ENCODE measurements at places on chromosomes 1 and 21. TPM values are rescaled to one million over a fixed set of nuclear protein-coding genes. Genes with fewer than 3 reads are reported as not detected.

TTC22 gene
- total RNA-seq, result 20.9 TPM

RORC gene
- 25.4 TPM for total RNA-seq

DNA sequence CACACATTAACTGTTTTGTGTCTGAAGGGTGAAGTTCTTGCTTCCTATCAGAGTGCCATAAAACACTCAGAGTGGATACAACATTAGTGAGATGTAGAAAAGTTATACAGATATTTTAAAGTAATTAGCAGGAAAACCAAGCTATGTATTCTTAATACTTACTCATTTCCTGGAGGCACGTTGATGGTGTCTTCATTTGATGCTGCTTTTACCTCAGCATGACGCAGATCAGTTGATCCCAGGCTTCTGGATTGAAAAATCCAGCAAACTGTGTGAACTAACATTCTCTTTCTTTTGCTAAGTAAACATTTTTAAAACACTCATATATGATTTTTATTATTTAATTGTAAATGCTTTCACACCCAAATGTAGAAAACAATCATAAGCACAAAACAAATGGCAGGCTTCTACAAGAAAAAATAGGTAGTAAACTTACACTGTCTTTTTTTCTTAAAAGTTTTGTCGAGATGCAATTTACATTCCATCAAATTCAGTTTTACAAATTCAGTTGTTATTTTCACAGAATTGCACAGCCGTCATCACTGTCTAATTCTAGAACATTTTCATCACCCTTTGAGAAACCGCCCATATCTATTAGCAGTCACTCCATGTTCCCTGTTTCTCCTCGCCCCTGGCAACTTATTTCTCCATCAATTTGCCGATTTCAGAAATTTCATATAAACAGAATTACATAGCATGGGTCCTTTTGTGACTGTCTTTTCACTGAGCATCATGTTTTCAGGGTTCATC is 198.9 kb downstream of the LRRC7 start:
- no peaks in the 10 kb centered on the region for H3K4me1 ChIP-seq
- no peaks in the 10 kb centered on the region for H3K36me3 ChIP-seq
- DNase-seq, result no peak

- H3K4me1 ChIP-seq, result peaks cover 74% of the 10 kb centered on the region
- H3K27ac ChIP-seq, result peak overlapping the region; percentile 84
- no peak overlapping the region for H3K4me3 ChIP-seq
These were observed 128.8 kb downstream of the MACF1 start for GRCh38 chr1:39333296-39333695.

DNA sequence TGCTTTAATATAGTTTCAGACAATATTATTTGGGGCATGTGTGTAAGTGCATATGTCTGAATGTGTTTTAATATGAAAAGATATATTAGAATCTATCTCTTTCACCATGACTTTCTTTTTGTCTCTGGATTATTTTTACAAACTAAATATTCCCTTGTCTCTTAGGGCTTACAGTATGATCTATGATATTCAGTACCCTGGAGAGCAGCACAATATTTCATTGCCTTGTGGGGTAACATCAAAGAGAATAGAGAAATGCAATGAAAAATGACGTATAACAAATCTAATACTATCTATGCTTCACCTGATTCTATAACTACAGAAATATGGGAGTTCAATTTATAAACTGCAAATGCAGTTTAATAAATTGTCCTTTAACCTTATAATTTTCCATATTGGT is 2084.5 kb downstream of the MRPL39 start:
- DNase-seq, result no peak
- no peaks in the 10 kb centered on the region for H3K4me1 ChIP-seq
- H3K27me3 ChIP-seq, result no peaks in the 10 kb centered on the region
- H3K4me3 ChIP-seq, result no peak overlapping the region

DCAF6 gene
- 27.1 TPM for total RNA-seq

GADD45A gene
- total RNA-seq, result 30.7 TPM

DNA sequence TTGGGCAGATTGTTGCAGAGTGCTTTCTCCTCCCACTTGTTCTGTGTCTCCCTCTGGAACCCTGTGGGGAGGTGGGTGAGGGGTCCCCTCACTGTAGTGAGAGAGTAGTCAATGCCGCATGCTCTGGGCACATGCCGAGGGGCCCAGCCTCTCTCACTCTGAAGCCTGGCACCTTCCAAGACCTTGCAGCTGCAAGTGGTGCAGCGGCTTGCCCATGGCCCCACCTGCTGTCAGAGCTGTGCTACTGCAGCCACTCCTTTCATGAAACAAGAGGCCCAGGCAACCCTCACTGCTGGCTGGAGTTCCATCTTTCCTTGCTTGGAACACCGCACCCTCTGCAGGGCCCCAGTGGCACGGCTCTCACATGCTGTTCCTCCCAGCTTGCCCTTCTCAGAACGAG is 58.4 kb upstream of the COL6A1 start:
- DNase-seq, result peak; percentile 49
- H3K27ac ChIP-seq, result no peak overlapping the region
- H3K4me1 ChIP-seq, result no peaks in the 10 kb centered on the region
- no peaks in the 10 kb centered on the region for H3K27me3 ChIP-seq

GRCh38 chr1:6691507-6691906 is 10.1 kb downstream of the DNAJC11 start:
- peaks cover 16% of the 10 kb centered on the region for H3K4me1 ChIP-seq
- H3K27me3 ChIP-seq, result no peaks in the 10 kb centered on the region
- H3K36me3 ChIP-seq, result no peaks in the 10 kb centered on the region
- no peak overlapping the region for H3K4me3 ChIP-seq

NUP210L gene
- 0.05 TPM for total RNA-seq

ACTN2 gene
- total RNA-seq, result not detected

DNA sequence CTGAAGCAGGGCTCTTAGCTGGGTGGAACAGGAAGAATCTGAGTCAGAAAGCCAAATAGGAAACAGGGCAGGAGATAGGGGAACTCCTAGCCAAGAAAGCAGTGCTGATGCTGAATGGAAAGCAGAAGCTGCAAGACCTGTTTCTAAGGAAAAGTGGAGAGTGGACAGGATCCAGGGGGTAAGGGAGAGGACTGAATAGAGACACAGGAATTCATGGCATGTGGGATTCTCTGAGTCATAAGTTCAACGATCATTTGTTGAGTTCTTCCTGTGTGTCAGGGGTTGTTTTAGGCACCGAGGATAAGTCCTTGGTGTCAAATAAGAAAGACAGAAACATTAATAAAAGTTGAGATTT is 153.8 kb upstream of the FGGY start:
- H3K36me3 ChIP-seq, result no peaks in the 10 kb centered on the region
- no peaks in the 10 kb centered on the region for H3K27me3 ChIP-seq
- H3K27ac ChIP-seq, result no peak overlapping the region
- H3K4me1 ChIP-seq, result peaks cover 37% of the 10 kb centered on the region
- DNase-seq, result no peak

DNA sequence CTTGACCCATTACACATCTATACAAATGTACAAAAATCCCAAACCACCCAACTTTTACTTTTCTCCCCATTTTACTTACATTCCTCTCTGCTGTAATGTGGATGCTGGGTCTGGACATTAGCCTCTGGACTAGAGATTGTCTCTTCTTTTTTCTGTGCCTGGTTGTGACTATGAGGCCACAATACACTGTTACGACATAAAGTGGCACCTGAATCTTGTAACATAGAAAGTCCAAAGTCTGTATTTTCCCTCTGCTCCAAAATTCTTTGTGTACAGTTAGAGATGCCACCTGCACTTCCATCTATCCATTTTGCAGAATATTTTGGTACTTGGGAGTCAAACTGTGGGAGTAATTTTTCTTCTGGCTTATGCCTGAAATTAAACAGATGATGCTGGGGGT is 22.7 kb downstream of the C21orf91 start:
- H3K36me3 ChIP-seq, result peaks cover 57% of the 10 kb centered on the region
- H3K27ac ChIP-seq, result peak overlapping the region; percentile 66
- no peaks in the 10 kb centered on the region for H3K27me3 ChIP-seq
- peaks cover 53% of the 10 kb centered on the region for H3K4me1 ChIP-seq
- no peak for DNase-seq

- no peaks in the 10 kb centered on the region for H3K4me1 ChIP-seq
- H3K4me3 ChIP-seq, result no peak overlapping the region
- H3K36me3 ChIP-seq, result no peaks in the 10 kb centered on the region
- no peak overlapping the region for H3K27ac ChIP-seq
- no peak for DNase-seq
These were observed 25.2 kb downstream of the ARHGEF10L start for GRCh38 chr1:17564458-17565393.

SF3B4 gene
- total RNA-seq, result 84.3 TPM

DNA sequence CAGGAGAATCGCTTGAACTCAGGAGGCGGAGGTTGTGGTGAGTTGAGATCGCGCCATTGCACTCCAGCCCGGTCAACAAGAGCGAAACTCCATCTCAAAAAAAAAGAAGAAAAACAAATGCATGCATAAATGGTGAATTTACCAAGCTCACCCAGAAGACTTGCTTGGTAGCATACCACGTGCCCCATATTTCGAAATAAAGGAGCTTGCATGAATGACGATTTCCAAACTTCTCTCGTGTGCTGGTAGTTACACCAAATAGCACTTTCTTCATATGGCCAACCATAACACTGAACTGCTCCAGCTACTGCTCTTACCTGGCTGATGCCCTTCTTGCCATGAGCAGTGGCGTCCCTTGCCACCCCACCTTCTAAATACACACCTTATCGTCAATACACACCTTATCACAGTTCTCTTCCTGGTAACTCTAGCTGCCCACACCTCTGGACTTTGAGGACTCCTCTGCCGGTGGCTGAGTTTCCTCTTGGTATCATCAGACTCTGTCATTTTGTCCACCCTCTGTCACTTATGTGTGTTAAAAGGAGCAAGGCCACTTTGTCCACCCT is 2.8 kb downstream of the DOP1B start:
- peaks cover 3% of the 10 kb centered on the region for H3K27me3 ChIP-seq
- peaks cover 40% of the 10 kb centered on the region for H3K4me1 ChIP-seq
- no peak overlapping the region for H3K27ac ChIP-seq
- no peak overlapping the region for H3K4me3 ChIP-seq
- H3K36me3 ChIP-seq, result peaks cover 17% of the 10 kb centered on the region

DNA sequence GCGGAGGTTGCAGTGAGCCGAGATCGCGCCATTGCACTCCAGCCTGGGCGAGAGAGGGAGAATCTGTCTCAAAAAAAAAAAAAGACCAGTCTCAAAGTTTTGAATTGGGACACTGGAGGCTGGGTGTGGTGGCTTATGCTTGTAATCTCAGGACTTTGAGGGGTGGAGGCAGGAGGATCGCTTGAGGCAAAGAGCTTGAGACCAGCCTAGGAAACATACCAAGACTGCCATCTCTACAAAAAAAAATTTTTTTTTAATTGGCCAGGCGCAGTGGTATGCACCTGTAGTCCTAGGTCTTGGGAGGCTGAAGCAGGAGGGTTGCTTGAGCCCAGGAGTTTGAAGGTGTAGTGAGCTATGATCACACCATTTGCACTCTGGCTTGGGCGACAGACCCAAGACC is 3.9 kb downstream of the ZBTB8B start:
- H3K27me3 ChIP-seq, result peaks cover 34% of the 10 kb centered on the region
- no peak overlapping the region for H3K4me3 ChIP-seq
- H3K36me3 ChIP-seq, result no peaks in the 10 kb centered on the region
- H3K27ac ChIP-seq, result no peak overlapping the region

DNA sequence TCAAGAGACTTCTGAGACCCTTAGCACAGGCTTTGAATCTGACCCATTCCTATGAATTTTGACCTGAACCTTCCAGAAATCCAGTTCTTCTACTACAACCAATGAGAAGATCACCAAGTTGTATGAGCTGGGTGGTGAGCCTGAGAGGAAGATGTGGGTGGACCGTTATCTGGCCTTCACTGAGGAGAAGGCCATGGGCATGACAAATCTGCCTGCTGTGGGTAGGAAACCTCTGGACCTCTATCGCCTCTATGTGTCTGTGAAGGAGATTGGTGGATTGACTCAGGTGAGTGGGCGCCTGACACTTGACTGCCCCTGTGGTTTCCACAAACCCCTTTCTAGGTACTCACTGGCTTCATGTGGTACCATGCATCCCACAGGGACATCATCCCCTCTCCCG is 20.0 kb upstream of the PIGV start:
- no peak overlapping the region for H3K4me3 ChIP-seq
- H3K4me1 ChIP-seq, result peaks cover 16% of the 10 kb centered on the region
- peaks cover 86% of the 10 kb centered on the region for H3K36me3 ChIP-seq
- no peak overlapping the region for H3K27ac ChIP-seq
- H3K27me3 ChIP-seq, result no peaks in the 10 kb centered on the region

Data from activated CD4-positive, alpha-beta memory T cell treated with anti-CD3 and anti-CD28 coated beads, Interleukin-2, amount 10 ng/mL, durations not matched to agents 7 days and 5 days (primary cell).